ENCODE measurements at places on chromosomes 11 and 22.
A peak's percentile ranks its signal among the peaks of the same experiment; 100 is the strongest.

DNA sequence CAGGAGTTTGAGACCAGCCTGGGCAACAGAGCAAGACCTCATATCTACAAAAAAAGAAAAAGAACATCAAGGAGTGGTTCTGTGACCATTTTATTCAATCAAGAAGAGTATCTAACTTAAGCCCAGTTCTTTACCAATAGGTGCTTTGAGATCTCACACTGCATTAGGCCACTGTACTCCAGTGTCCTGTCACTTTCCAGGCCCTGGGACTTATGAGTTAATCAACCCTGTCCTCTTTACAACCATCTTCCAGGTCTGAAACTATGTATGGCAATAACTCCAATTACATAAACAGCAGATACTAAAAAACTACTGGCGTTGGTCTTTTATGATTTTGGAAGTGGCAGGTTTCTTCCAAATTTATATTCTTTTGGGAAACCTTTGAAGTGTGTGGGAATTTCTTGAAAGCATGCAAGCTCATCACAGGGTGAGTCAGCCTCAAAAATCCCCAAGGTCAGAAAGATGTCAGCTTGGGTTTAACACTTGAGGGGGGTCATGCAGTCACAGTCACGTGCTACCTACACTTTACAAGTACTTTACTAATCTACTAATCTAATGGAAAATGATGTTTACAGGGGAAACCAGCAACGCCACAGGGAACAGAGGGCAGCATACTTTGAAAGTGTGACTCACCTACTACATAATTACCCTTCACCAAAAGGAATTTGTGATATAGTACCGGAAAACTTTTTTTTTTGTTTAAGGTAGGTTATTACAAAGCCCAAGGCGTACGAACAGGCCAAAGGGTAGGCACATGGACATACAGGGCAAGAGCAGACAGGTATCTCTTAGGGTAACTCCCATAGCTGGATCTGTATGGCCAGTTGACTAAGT, 15.6 kb downstream of the PISD start:
- DNase-seq, result no peak

GRCh38 chr11:82986446-82986845, 84.9 kb downstream of the DDIAS start:
- no peak for DNase-seq

GRCh38 chr11:68632802-68633201, 51.5 kb upstream of the GAL start:
- no peak for DNase-seq

DNA sequence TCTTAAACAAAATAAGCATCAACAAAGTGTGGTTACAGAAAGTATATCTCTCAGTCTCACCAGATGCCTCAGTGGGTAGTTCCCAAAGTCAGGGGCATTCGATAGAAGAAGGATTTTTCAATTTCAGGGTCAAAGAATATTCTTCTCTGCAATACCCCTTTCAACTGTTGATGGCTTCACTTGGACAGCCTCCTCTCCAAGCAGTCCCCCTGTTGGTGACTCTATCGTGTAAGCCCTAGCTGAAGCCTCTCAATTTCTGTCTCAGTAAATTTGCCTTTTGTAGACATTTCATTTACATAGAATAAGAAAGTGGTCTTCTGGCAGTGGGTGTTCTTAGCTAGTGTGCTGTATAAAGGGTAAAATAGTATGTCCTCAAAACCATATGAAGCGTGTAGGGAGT, 11.3 kb upstream of the CCDC83 start:
- no peak for DNase-seq

DNA sequence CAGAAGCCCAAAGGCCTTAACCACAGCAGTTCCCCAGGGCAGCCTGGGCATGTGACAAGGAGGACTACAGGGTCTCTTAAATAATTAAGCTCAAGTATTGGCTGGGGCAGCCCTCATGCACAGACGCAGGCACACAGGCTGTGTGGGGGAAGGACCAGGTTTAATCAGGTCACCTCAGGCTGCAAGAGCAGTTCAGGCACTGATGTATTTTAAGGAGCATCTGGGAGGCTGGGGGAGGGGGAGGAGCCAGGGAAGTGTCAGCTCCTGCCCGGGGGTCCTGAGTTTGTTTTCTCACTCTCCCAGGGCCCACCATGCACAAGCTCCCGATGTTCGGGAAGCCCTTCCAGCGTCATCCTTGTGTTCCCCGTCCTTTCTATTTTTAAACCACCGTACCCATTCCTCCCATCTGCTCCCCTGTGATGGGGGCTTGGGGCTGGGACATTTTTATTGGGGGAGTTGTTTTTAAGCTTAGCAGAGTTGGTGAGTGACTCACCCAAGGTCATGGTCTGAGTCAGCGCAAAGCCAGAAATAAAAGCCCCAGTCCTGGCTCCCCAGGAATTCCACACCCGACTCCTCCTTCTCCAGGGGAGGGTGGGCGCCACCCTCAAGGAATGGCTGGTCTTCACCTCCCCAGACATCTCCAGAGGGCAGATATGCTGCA, 2.4 kb downstream of the CSDC2 start:
- DNase-seq, result no peak

- no peak for DNase-seq
Observed at GRCh38 chr11:69489746-69490365, 8.4 kb downstream of the LINC01488 start.

- no peak for DNase-seq
Observed at GRCh38 chr11:76524461-76524860, 79.6 kb downstream of the EMSY start.

DNA sequence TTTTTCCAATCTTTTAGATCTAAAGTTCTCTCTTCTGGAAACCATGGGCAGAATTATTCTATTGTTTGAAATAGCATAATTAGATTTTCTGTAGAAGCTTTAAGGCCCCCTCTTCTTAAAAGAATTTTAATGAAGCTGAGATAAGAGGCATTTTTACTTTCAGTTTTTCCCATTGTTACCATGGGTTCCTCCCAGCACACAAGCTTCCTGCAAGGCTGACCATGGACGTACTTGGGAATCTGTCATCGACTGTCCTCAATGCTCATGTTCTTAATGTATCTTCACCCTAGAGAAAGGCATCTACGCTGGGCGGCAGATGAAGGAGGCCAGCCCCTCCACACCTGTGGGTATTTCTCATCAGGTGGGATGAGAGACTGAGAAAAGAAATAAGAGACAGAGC, 11.1 kb downstream of the OR52K2 start:
- no peak for DNase-seq

- DNase-seq, result no peak
Observed at GRCh38 chr11:13216019-13216710, 61.4 kb upstream of the BMAL1 start.

- DNase-seq, result no peak
Observed at GRCh38 chr11:18650859-18651557, 16.9 kb upstream of the SPTY2D1 start.

DNA sequence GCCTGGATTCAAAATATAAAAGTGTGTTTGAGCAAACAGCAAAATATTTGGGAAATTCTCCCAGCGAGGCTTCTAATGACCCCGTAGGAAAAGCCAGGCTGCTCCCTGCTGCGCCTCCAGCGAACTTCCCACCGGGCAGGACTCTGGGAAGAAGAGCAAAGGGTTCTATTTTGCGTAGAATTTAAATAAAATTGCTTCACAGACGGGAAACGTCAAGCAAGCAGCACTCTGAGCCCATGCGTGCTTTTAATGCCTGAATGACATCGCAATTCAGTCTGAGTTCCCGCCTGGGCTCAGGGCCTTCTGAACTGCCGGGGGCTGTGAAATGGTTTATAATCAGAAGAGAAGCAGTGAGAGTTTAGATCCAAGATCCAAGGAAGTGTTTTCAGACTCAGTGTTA, 775.1 kb downstream of the BRD1 start:
- no peak for DNase-seq

DNA sequence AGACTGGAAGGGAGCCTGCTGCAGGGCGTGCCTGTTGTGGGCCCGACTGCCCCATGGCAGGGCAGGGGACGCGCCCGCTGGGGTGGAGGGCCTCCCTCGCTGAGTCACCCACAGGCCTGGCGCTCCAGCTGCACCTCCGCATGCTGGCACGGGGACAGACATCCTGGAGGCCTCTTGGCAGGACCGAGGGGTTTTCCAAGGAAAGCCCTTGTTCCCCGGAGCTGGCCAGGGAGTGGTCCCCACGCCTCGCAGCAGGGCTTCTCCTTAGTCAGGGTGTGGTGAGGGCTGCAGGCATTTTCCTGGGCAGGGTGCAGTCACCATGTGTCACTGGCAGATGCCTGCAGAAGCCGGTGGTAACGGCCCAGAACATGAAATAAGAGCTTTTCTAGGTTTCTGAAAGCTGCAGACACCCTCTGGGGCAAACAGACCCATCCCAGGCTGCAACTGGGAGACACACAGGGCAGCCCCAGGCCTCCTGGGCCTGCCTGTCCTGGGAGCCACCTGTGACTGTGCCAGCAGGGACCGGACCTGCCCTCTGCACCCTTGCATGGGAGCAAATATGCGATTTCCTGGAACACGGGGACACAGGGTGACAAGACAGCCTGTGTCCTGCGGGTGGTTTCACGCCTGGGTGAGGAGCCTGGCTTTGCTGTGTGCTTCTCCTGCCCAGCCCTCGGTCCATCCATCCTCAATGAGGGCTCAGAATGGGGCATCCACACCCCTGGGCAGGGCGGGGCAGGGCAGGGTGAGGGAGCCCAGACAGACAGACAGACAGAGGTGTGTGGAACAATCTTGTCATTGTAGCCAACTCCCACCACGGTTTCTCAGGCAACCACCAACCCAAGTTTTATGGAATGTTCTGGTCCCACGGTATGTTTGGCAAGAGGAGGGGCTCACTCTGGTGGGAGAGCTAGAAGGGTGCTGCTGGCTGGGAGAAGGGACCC, 43.2 kb upstream of the FADD start:
- no peak for DNase-seq

GRCh38 chr11:109898592-109898991, 194.6 kb upstream of the ZC3H12C start:
- no peak for DNase-seq

GRCh38 chr11:15485432-15485831, 370.7 kb downstream of the INSC start:
- DNase-seq, result no peak

GRCh38 chr11:2265396-2265795, 5.0 kb downstream of the ASCL2 start:
- no peak for DNase-seq

DNA sequence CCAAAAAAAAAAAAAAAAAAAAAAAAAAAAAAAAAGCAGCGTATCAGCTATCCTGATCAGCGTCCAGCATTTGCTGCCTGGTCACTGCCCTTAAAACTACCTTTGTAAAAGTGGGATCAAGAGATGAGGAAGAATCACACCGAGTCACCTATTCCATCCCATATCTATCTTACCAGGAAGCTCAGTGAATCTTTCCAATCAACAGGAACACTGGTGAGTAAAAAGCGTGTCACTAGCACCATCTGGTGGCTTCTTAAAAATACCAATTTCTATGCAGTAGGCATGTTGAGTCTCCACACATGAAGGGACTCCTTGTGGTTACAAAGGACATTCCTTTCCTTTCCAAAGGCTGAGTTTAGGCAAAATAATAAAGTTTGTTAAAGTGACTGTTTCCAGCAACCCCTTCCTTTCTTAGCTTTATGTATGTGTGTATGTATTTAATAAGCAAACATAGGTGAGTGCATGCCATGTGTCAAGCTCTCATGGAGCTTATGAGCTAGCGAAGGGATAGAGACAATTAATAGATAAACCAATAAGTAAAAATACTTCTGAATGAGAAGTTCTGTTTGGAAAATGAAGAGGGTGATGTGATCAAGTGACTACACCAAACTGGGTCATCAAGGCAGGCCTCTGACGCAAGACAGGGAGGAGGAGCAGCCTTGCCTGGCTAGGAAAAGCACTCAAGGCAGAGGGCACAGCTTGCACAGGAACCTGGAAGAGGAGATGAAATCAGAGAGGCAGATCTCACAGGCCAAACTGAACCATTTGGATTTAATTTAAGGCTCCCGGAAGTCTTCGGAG, 13.9 kb upstream of the TP53AIP1 start:
- no peak for DNase-seq

- no peak for DNase-seq
Observed at GRCh38 chr11:8810540-8811301, 100.3 kb upstream of the AKIP1 start.

GRCh38 chr11:77065878-77066228, 918 bp upstream of the CAPN5 start:
- no peak for DNase-seq

DNA sequence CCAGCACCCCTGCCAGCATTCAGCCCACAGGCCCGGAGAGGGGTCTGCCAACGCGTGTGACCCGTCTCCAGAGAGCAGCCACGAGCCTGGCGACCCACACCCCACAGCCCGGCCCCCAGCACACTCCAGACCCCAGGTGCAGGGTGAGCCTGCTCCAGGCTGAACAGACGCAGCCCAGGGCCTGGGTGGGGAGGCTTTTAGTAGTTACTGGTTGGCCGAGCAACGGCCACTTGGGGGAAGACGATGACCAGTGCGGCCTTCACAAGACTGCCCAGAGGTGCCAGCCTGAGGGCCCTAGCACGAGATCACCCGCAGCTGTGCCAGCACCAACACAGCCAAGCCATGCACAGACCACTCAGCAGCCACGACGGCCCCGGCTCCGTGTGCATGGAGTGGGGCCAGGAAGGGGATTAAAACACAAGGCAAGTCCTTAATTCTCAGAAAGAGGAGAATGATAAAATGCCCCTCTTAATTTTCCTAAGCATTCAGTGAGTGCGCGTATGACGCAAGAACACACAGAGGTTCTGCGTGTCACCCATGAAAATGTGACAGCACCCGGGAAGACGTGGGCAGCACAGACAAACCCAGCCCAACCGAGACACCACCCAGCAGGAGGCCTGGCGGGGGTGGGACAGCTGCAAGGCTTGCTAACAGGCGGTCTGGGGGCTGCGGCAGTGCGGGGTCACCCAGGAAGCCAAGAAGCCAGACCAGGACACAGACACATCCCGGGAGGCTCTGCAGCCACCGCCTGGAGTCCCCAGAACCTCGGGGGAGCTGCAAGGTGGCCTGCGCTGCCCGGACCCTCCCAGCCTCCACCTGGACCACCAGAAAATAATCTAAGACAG, 47.6 kb downstream of the BRD1 start:
- no peak for DNase-seq

DNA sequence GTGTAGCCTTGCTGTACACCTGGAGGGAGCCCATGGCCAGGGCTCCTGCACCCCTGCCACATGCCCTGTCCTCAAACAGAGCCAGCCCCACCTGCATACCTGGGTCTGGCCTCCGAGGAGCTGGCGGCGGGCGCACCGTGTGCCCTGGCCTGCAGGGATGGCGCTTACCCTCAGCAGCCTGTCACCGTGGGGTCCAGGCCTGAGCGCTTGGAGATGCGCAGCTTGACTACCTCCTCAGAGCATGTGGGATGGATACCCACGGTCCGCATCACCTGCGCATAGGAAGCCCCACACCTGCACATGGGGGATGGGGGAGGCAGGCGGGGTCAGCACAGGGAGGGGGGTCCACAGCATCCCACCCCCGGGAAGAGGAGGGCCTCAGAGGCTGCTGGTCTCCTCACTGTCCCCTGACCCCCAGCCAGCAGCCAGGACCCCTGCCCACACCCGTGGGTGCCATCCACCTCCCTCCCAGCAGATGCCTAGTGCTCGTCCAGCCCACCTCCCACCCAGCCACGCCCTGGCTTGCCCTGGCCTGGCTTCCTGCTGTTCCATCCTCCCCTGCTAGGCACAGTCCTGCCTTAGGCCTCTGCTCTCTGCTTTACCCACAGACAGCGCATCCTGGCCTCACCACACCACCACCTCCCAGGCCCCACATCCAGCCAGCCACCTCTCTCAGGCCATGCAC, 22.4 kb upstream of the GNB1L start:
- DNase-seq, result peak; percentile 2

Data from activated T-helper 1 cell treated with anti-CD3 and anti-CD28 coated beads, Interleukin-2, amount 50 U/mL, for 16 hours (primary cell).